ENCODE measurements at places on chromosomes 6 and 20. TPM values are rescaled to one million over a fixed set of nuclear protein-coding genes. Genes with fewer than 3 reads are reported as not detected.

BIRC7 gene
- 0.36 TPM for total RNA-seq

- no peaks in the 10 kb centered on the region for H3K27me3 ChIP-seq
- peak overlapping the region; percentile 98 for H3K27ac ChIP-seq
- peaks cover 10% of the 10 kb centered on the region for H3K4me1 ChIP-seq
- H3K4me3 ChIP-seq: peak overlapping the region; percentile 96
Observed at GRCh38 chr6:158999154-158999665, 792 bp downstream of the RSPH3 start.

DNA sequence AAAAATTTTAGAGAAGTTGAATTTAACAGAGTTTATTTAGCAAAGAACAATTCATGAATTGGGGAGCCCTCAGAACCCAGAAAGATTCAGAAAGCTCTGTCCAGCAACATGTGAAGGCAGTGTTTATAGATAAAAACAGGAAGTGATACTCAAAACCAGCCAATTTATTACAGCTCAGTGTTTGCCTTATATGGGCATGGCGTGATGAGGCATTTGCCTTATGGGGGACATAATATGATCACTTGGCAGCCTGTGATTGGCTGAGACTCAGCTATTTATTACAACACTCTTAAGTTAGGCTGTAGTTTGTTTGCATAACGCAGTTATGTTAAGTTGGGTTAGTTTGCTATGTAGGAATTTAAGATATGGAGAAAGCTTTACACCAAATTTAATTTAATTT is 11.5 kb downstream of the HLA-DPA1 start:
- H3K27me3 ChIP-seq: peaks cover 31% of the 10 kb centered on the region
- no peak overlapping the region for H3K27ac ChIP-seq
- DNase-seq: no peak
- no peaks in the 10 kb centered on the region for H3K36me3 ChIP-seq
- H3K4me3 ChIP-seq: no peak overlapping the region

- H3K27ac ChIP-seq: no peak overlapping the region
- no peaks in the 10 kb centered on the region for H3K27me3 ChIP-seq
- H3K4me1 ChIP-seq: peaks cover 17% of the 10 kb centered on the region
- H3K4me3 ChIP-seq: no peak overlapping the region
Observed at GRCh38 chr6:125526007-125526720, 223.3 kb upstream of the HEY2 start.

DNA sequence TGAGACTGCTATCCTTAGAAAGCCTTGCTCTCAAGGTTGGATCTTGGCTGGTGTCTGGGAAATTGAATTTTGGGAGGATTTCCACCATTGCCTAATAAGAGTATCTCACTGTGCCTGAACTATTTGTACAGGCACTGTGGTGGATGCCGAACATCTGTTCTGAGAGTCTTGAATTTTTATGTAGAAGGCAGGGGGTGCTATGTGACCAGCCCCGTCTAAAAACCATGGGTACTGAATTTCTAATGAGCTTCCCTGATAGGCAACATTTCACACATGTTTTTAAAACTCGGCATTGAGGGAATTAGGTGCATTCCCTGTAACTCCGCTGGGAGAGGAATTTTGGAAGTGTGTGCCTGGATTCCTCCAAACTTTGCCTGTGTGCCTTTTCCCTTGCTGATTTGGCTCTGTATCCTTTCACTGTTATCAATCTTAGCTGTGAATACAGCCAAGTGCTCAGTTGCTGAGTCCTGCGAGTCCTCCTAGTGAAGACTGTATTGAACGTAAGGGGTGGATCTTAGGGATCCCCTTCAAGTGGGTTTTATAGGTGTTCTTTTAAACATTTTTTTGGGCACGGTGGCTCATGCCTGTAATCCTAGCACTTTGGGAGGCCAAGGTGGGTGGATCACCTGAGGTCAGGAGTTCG is 27.6 kb upstream of the SCAF8 start:
- H3K4me1 ChIP-seq: no peaks in the 10 kb centered on the region
- H3K27me3 ChIP-seq: no peaks in the 10 kb centered on the region
- H3K27ac ChIP-seq: no peak overlapping the region
- DNase-seq: no peak
- H3K4me3 ChIP-seq: no peak overlapping the region

DNA sequence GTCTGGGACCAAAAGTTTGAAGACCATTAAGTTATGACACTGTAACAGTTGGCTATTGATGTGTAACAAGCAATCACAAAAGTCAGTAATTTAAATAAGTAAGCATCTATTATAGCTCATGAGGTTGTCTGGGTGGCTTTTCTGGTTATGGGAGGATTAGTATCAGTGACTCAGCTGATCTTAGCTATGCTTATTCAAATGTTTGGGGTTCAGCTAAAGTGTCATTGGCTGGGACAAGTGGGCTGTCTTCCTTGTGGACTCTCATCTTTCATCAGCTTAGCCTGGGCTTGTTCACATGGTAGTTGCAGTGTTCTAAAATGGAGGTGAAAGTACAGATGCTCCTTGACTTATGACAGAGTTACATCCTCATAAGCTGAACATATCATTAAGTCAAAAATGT is 74.6 kb upstream of the LAMP5 start:
- no peak overlapping the region for H3K4me3 ChIP-seq
- H3K4me1 ChIP-seq: no peaks in the 10 kb centered on the region
- no peak overlapping the region for H3K27ac ChIP-seq
- H3K36me3 ChIP-seq: peaks cover 48% of the 10 kb centered on the region
- DNase-seq: no peak
- no peaks in the 10 kb centered on the region for H3K27me3 ChIP-seq

SLCO4A1 gene
- 4.3 TPM for total RNA-seq

LGSN gene
- total RNA-seq: not detected

DNA sequence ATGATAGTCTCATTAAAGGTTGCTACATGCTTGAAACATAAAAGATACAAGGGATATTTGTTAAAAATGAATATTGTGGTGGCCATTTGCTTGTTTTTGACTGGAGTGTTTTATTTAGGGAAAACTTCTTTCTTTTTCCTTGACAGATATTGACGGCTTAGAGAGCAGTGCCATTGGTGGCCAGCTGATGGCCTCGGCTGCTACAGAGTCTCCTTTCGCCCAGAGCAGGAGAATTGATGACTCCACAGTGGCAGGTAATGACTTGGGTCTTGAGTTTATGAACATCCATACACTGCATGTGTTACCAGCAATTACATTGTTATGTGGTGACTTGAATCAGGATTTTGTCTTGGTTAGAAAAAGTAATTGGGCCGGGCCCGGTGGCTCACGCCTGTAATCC is 67.5 kb upstream of the PBOV1 start:
- no peak overlapping the region for H3K27ac ChIP-seq
- DNase-seq: no peak

RCAN2 gene
- 4.0 TPM for total RNA-seq

Measured in mesothelial cell of epicardium (in vitro differentiated cells).